ENCODE measurements at places on chromosomes 3 and 15. TPM values are rescaled to one million over a fixed set of nuclear protein-coding genes. Genes with fewer than 3 reads are reported as not detected.

DNA sequence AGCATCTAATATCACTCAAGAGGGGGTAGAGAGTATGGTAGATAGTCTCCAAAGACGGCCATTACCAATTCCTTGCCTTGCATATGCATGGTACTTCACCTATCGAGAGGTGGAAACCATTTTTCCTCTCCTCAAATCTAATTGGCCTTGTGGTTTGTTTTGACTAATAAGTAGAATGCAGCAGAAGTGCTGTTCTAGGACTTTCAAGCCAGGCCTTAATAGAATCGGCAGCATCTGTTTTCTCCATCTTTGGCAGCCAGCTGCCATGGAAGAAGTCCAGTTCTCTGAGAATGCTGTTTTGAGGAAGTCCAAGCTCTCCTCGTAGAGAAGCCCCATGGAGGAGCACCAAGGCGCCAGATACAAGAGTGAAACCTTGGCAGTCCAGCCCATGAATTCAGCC lies 59.1 kb upstream of the RASGRP1 start:
- H3K27me3 ChIP-seq = no peaks in the 10 kb centered on the region
- H3K36me3 ChIP-seq = no peaks in the 10 kb centered on the region
- DNase-seq = no peak

DNA sequence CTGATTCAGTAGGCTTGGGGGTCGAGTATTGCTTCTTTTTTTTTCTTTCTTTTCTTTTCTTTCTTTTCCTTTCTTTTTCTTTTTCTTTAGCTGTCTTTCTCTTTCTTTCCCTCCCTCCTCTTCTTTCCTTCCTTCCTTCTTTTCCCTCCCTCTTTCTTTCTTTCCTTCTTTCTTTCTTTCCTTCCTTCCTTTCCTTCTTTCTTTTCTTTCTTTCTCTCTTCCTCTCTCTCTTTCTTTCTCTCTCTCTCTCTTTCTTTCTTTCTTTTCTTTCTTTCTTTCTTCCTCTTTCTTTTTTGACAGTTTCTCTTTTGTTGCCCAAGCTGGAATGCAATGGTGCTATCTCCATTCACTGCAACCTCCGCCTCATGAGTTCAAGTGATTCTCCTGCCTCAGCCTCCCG lies 36.0 kb downstream of the TM4SF4 start:
- H3K4me1 ChIP-seq = peaks cover 19% of the 10 kb centered on the region
- no peak for DNase-seq
- no peak overlapping the region for H3K4me3 ChIP-seq
- no peak overlapping the region for H3K27ac ChIP-seq

- H3K27ac ChIP-seq = no peak overlapping the region
- no peaks in the 10 kb centered on the region for H3K36me3 ChIP-seq
- DNase-seq = no peak
- H3K4me1 ChIP-seq = peaks cover 9% of the 10 kb centered on the region
- no peaks in the 10 kb centered on the region for H3K27me3 ChIP-seq
These were observed 7.9 kb upstream of the GP9 start for GRCh38 chr3:129052675-129053074.

- H3K4me1 ChIP-seq = peaks cover 6% of the 10 kb centered on the region
- no peaks in the 10 kb centered on the region for H3K27me3 ChIP-seq
- peaks cover 35% of the 10 kb centered on the region for H3K36me3 ChIP-seq
- H3K27ac ChIP-seq = peak overlapping the region; percentile 84
These were observed 151.3 kb downstream of the ADAM10 start for GRCh38 chr15:58597943-58598828.

DNA sequence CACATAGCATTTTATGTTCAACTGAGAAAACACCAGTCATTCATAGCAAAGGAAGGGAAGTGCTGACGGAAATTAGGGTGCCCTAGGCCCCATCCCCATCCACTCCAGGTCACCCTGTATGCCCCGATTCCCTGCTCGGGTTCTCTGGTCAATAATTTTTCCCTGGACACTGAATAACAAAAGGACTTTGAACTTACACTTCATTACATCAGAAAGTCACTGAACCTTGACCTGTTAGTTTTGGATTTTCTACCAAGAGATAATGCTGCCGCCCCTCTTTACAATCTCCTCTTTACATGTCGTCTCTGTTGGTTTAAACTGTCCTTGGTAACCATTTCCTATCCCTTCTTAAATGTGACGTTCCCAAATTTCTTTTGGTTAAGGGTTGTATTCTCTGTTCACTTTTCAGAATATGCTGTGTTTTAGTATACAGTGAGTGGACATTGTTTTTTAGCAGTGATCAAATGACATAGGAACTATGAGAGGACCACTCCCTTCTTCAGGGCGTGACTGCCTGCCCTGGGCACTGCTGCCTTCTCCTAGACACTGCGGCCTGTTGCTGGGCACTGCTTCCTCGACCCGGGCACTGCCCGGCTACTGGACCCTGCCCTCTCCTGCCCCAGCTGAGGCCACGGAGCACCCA lies 13.6 kb upstream of the AHSG start:
- DNase-seq = no peak
- no peak overlapping the region for H3K27ac ChIP-seq
- H3K4me3 ChIP-seq = no peak overlapping the region
- no peaks in the 10 kb centered on the region for H3K4me1 ChIP-seq
- H3K36me3 ChIP-seq = no peaks in the 10 kb centered on the region

The GABRA5 gene
- not detected for total RNA-seq

GRCh38 chr3:132879656-132880055 lies 157.4 kb upstream of the NPHP3 start:
- no peak overlapping the region for H3K4me3 ChIP-seq
- no peaks in the 10 kb centered on the region for H3K27me3 ChIP-seq
- no peaks in the 10 kb centered on the region for H3K4me1 ChIP-seq
- no peak overlapping the region for H3K27ac ChIP-seq
- H3K36me3 ChIP-seq = no peaks in the 10 kb centered on the region

The CLDN18 gene
- not detected for total RNA-seq

GRCh38 chr3:117191245-117191644 lies 481.7 kb downstream of the TUSC7 start:
- H3K4me1 ChIP-seq = no peaks in the 10 kb centered on the region
- H3K36me3 ChIP-seq = no peaks in the 10 kb centered on the region
- no peak for DNase-seq
- H3K27ac ChIP-seq = no peak overlapping the region
- H3K27me3 ChIP-seq = no peaks in the 10 kb centered on the region
- no peak overlapping the region for H3K4me3 ChIP-seq

DNA sequence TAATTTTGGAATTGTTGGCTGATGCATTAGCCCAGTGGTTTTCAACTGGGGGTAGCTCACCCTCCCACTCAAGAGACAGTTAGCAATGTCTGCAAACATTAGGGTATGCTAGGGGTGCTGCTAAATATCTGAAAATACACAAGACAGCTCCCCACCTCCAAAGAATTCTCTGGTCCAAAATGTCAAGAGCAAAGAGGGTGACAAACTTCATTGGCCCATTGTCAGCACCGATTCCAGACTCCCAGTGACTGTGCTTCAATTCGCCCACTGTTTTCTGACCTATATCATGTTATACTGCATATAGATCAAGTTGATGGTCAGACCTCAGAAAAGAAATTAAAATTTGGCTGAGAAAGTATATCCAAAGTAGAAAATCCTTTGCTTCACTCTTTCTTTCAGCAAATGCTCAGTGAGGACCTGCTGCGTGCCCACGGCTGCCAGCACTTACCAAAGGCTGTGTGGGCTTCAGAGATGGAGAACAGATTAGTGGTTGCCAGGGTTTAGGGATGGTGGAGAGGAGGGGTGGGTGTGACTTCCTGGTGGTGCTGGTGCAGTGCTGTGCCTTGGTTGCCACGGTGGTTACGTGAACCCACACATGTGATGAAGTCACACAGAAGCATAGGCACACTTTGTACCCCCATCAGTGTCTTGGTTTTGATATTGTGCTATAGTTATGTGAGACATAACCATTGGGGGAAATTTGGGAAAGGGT lies 204.0 kb downstream of the PLCL2 start:
- no peaks in the 10 kb centered on the region for H3K27me3 ChIP-seq
- H3K4me3 ChIP-seq = no peak overlapping the region
- peak; percentile 57 for DNase-seq
- H3K4me1 ChIP-seq = peaks cover 25% of the 10 kb centered on the region
- peak overlapping the region; percentile 4 for H3K27ac ChIP-seq

GRCh38 chr3:184237211-184237610 lies 7.8 kb downstream of the VWA5B2 start:
- no peaks in the 10 kb centered on the region for H3K4me1 ChIP-seq
- H3K27me3 ChIP-seq = peaks cover 4% of the 10 kb centered on the region
- H3K4me3 ChIP-seq = no peak overlapping the region
- no peak overlapping the region for H3K27ac ChIP-seq

- peaks cover 10% of the 10 kb centered on the region for H3K4me1 ChIP-seq
- no peaks in the 10 kb centered on the region for H3K27me3 ChIP-seq
These were observed 7.2 kb downstream of the CLCN2 start for GRCh38 chr3:184354121-184354728.

DNA sequence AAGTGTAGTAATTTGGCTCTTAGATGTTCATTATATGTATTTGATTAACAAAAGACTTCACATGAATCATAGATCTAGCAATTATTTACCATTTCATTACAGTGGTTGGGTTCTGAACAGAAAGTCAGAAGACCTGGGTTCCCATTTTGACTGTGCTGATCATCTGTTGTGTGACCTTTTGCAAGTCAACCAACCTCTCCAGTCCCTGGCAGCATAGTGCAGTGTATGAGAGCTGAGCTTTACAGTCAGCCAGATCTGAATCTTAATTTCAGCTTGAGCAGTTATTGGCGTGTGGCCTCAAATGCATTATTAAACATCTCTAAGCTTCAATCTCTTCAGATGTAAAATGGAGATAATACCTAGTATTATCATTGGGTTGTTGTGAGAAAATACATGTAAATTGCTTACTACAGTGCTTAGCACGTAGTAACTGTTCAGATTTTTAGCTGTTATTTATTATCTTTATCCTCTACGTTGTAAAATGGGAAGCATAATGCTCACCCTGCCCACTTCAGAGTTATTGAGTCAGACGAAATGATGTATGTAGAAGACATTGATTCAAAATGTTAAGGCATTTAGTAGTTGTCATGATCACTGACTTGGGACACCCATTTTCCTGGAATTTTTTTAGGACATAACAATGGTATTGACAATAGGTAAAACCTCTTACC lies 104.0 kb downstream of the KLHL25 start:
- peaks cover 31% of the 10 kb centered on the region for H3K36me3 ChIP-seq
- DNase-seq = peak; percentile 63
- peaks cover 37% of the 10 kb centered on the region for H3K4me1 ChIP-seq
- H3K4me3 ChIP-seq = peak overlapping the region; percentile 70
- H3K27me3 ChIP-seq = no peaks in the 10 kb centered on the region
- H3K27ac ChIP-seq = peak overlapping the region; percentile 94

The CTXND1 gene
- total RNA-seq = not detected

- H3K36me3 ChIP-seq = no peaks in the 10 kb centered on the region
- H3K27me3 ChIP-seq = no peaks in the 10 kb centered on the region
- DNase-seq = no peak
- no peak overlapping the region for H3K27ac ChIP-seq
- no peak overlapping the region for H3K4me3 ChIP-seq
These were observed 6.0 kb downstream of the MAPKBP1 start for GRCh38 chr15:41780266-41780665.

The MKRN3 gene
- total RNA-seq = 0.30 TPM

- H3K4me1 ChIP-seq = peaks cover 15% of the 10 kb centered on the region
- H3K27me3 ChIP-seq = no peaks in the 10 kb centered on the region
- H3K4me3 ChIP-seq = no peak overlapping the region
These were observed 287.8 kb upstream of the SATB1 start for GRCh38 chr3:18712713-18713576.

The FBLN2 gene
- total RNA-seq = 2.7 TPM

DNA sequence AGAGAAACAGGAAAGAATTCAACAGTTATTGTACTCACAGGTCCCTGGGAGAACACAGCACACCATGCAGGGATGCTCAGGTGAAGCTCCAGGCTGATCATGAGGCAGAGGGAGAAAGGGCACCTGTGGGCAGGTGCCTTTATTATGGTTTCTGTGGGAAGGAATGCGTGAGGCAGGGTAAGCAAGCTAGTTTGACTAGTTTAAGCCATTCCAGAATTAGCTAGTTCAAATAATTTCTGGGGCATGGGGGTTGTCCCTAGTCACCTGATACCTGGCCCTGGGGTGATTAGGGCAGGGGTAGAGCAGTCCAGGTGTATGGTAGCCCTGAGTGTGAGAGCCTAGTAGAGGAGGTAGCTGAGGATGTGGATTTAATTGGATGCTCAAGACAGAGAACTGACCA lies 47.9 kb upstream of the DCLK3 start:
- no peak overlapping the region for H3K4me3 ChIP-seq
- H3K27me3 ChIP-seq = no peaks in the 10 kb centered on the region
- H3K27ac ChIP-seq = no peak overlapping the region
- H3K36me3 ChIP-seq = no peaks in the 10 kb centered on the region

- H3K4me3 ChIP-seq = no peak overlapping the region
- H3K4me1 ChIP-seq = no peaks in the 10 kb centered on the region
- peaks cover 51% of the 10 kb centered on the region for H3K36me3 ChIP-seq
- no peaks in the 10 kb centered on the region for H3K27me3 ChIP-seq
- H3K27ac ChIP-seq = no peak overlapping the region
These were observed 33.5 kb upstream of the CSPG5 start for GRCh38 chr3:47612178-47612577.

- no peaks in the 10 kb centered on the region for H3K27me3 ChIP-seq
- no peak overlapping the region for H3K4me3 ChIP-seq
- no peaks in the 10 kb centered on the region for H3K4me1 ChIP-seq
- H3K36me3 ChIP-seq = no peaks in the 10 kb centered on the region
- no peak for DNase-seq
These were observed 114.0 kb downstream of the FAM174B start for GRCh38 chr15:92541291-92542200.

DNA sequence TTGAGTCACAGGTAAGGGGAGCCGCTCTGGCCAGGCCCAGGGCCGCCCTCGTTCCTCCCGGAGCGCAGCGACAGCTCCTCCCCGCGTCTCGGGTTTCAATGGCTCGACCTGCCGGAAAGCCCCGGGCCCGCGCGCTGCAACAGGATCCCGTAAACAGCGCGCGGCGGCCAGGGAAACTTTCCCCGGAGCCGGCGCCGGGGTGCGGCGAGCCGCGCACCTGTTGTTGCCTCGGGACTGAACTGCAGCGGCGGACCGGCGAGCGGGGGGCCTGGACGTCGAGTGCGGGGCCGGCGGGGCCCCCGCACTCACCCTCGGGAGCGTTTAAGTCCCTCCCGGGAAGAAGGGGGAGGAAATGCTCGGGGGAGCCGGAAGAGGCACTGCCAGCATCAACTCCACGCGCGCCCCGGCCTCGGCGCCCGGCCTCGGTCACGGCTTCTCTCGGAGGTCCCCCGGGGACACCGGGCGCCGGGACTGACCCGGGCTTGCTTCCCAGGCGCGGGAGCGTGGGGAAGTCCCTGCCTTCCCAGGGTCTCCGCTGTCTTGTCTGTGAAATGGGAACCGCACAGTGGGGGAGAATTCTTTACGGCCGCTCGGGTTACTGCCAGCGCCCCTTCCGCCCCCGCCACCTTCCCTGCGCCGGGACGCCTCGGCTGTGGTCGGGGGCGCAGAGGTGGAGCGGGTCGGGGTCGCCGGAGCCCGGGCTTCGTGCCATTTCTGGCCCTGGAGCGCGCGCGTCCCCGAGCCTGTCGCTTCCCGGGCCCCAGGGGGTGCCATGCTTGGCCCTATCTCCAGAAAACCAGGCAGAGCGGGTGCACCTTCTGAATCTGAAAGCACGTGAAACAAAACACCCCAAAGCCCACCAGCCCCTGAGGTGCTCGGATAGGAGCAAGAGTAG lies 7.5 kb upstream of the PGPEP1L start:
- H3K4me3 ChIP-seq = peak overlapping the region; percentile 48
- H3K27ac ChIP-seq = no peak overlapping the region
- no peaks in the 10 kb centered on the region for H3K27me3 ChIP-seq
- H3K4me1 ChIP-seq = peaks cover 8% of the 10 kb centered on the region

GRCh38 chr3:150285601-150286000 lies 122.5 kb upstream of the TSC22D2 start:
- H3K27ac ChIP-seq = no peak overlapping the region
- no peak for DNase-seq
- H3K4me1 ChIP-seq = no peaks in the 10 kb centered on the region
- no peaks in the 10 kb centered on the region for H3K36me3 ChIP-seq

The LAMB2 gene
- total RNA-seq = 0.75 TPM

The TRPM1 gene
- not detected for total RNA-seq
